Mucosa of gallbladder (tissue), 1 donor: ENCODE measurements at places on chromosomes 3 and 15. TPM values are rescaled to one million over a fixed set of nuclear protein-coding genes. Genes with fewer than 3 reads are reported as not detected.

The FRMD4B gene
- 34.1 TPM for total RNA-seq

- DNase-seq = no peak
Measured at GRCh38 chr3:17182166-17182565, 297.4 kb downstream of the PLCL2 start.

The PCOLCE2 gene
- total RNA-seq = 2.8 TPM

GRCh38 chr15:53203454-53203853 lies 413.3 kb upstream of the ONECUT1 start:
- peak; percentile 11 for DNase-seq

DNA sequence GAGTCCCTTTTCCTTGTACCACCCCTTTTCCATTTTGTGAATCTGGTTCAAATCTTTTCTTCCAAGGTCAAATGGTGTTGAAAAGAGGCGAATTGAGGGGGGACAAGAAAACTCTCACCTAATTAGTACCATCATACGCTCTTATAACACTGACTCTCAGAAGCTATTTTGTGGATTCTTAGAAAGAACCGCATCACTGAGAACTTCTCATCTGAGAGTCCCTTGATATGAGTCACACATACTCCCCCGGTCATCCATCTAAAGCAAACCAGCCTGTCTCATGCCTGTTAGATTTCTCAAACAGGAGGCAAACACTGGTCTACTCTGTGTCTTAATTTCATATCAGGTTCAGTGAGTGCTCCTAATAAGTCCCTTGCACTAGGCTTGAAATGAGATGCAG lies 76.5 kb upstream of the SPRED1 start:
- no peak for DNase-seq

DNA sequence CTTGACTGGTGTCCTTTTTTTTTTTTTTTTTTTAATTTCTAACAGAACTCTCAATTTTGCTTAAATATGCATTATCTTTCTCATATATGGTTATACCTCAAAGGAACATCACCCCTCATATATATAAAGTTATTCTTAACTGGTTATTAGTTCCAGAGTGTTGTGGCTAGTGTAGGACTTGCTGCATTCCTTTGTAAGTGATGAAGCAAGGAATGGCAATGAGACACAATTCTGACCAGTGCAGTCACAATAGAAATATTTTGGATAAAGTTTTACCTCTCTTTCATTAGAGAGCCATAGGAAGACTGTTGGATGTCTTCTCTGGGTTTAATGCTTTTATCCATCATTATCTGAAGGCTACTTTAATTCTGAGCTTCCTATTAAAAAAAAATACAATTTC lies 75.5 kb upstream of the CBLB start:
- no peak for DNase-seq
